NCI-H1436 (cell line): ENCODE measurements at places on chromosomes 16 and 17.

DNA sequence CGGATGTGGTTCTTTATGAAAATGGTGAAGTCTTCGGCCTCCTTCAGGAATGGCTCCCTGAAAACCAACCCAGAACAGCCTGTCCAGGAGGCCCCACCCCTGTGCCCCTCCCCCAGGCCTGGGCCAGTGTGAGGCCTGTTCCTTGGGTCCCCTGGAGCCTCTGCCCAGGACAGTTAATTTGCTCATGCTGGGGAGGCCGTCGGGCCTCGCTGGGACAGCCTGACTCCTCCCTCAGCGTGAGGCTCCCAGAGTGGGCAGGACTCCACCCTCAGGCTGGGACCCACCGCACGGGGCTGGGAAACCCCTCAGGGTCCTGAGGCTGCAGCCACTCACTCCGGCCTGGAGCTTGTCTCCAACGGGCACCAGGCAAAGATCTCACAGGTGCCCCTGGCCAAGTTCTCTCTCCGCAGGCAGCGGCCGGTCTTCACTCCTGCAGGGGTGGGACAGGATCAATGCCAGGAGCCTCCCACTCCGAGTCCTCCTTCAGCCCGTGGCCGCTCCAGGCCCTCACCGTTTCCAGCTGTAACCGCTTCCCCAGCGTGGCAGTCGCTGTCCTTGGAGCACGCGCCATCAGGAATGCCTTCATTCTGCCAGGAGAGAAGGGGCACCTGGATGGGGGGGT, 5.8 kb downstream of the P2RX5 start:
- no peak for DNase-seq

- DNase-seq, result no peak
These were observed 112.1 kb downstream of the C16orf78 start for GRCh38 chr16:49485663-49486062.

- no peak for DNase-seq
These were observed 8.1 kb downstream of the C1QL1 start for GRCh38 chr17:44959821-44960531.

GRCh38 chr17:32822996-32823395, 53.9 kb downstream of the MYO1D start:
- no peak for DNase-seq

DNA sequence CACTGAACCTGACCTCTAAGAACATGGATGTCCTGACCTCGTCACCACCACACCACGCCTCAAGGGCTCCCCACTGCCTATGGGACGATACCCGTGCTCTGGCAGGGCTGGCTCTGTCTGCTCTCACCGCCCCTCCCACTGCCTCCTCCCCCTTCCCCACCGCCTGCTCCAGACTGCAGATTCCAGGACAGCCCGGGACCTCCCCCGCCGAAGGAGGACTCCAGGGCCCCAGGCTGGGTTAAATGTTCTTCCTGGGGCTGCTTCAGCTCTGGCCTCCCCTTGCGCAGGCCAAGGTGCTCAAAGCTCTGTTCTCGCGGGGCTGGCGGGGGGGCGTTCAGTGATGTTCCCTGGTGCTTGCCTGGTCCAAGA, 3.1 kb downstream of the NPW start:
- no peak for DNase-seq

GRCh38 chr16:58493756-58494431, 6.0 kb upstream of the NDRG4 start:
- DNase-seq, result no peak

DNA sequence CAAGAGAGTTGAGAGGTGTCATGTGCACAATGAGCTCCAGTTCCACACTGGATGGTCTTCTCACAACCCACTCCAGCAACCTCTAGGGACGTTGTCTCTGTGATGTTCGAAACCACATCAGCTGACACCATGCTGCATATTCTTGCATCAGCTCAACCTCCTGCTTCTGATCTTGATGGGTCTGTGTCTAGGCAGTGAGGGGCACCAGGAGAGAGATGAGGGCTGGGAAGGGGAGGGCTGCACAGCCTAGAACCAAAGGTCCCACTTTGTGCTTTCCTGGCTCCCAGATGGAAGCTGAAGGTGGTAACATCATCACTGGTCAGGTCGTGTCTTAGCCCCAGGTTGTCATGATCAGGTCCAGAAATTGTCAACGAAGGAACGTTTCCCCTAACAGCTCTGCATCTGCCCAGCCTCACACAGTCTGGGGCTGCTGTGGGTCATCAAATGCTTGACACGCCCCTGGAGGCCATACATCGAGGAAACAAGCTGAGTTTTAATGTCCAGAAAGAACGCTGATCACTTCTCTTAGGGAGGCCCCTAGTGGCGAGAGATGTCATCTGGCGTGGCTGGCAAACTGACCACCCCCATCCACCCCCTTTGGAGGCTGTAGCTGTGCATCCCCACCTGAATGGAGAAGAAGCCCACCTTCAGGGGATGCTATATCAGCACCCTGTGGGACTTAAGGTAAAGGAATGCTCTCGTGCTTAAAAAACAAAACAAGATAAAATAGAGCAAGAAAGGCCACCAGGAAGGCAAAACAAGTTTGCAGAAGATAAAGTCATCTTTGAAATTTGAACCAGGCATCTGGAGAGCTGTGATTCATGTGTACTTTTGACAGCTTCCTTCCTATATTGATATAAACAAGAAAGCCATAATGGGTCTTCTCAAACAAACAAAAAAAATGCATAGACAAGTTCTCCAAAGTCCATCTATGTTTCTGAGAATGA, 58.3 kb downstream of the WIPI1 start:
- DNase-seq, result no peak

DNA sequence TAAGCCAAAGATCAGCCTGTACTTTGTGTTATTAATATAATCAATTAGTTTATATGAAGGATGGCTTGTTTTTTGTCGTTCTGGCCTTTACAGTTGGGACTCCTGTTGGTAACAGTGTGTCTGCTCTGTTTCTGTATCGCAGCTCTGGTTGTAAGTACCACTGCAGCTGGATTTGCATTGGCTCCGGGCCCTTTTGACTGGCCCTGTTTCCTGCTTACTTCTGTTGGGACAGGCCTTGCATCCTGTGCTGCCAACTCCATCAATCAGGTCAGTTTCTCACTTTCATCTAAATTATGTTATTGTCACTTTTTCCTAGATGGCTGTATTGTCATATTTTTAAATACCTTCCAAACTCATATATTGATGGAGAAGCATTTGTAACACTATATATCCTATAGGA, 32.7 kb downstream of the COX10 start:
- no peak for DNase-seq
